ENCODE measurements at places on chromosomes 1 and 21.

GRCh38 chr1:115717541-115717940, 51.0 kb downstream of the CASQ2 start:
- DNase-seq, result no peak

DNA sequence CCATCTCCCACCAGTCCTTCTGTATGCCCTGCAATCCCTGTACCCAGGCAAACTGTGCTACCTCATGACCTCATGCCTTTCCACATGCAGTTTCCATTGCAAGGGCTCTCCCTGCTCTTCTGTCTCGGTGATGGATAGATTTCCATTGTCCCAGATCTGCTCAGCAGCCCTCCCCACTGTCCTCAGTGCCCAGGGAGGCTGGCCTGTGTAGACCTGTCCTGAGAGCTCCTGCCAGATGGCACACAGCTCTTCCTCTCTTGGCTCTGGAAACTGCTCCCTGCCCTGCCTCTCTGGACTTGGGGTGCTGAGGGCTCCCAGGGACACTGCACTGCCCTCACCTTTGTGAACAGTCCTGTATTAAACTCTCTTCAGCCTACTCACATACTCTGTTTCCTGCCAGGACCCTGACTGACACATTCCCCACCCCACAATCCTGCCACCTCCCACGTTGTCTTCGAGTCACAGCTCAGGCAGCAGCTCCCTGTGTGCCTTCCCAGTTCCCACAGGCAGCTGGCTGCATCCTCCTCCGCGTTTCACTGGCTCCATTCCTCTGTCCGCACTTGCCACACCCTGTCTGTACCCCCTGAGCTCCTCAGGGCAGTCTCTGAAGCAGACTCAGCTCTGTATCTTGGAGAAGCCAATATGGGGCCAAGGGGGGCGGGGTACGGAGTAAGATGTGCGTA, 57.0 kb downstream of the SPATA46 start:
- DNase-seq, result no peak

DNA sequence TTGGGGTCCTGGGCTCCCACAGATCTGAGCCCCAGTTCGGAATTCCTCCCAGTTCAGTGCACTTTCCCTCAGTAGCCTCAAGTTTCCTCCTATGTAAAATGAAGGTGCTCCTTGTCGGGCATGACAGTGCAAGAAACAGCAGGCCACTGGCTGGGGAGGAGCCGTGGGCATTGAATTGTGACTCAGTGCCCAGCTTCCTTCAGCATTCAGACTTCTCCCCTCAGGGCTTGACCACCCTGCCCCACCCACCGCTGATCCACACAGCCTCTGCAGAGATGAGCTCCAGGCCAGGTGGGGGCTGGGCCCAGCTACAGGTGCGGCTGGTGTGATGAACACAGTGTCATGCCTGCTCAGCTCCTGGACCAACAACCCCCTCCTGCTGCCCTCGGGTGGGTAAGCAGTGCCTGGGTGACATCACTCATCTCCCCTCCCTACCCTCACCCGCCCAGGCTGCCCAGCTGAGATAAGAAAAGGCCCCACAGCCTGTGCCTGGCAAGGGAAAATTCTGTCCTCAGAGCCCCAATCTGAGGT, 4.9 kb downstream of the MOB3C start:
- DNase-seq, result no peak

GRCh38 chr1:67755619-67756018, 70.6 kb downstream of the GADD45A start:
- DNase-seq, result no peak

DNA sequence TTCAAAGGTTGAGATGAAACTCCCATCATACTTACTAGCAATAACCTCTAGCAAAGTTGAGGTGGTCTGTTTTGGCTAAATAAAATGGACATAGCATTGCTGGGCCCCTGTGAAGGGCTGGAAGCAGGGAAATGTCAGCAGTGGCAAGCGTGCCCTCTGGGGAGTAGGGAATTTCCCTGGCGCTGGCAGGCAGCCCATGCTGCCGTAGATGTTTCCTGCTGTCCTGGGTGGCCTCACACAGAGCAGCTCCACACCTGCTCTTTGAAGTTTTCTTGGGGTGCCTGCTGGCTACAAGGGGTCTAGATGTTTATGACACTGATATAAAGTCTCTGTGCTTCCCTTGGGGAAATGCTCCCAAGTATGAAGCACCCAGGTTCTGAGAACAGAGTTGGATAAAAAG, 30.2 kb downstream of the ADARB1 start:
- DNase-seq, result no peak

GRCh38 chr1:89175601-89176256, at the start of gene GBP7:
Gene GBP7 (minus strand): TSS chr1:89176003. CDS start chr1:89171935, 4,068 bp downstream.
- DNase-seq, result no peak

GRCh38 chr1:63268876-63269275, 53.5 kb upstream of the FOXD3 start:
- no peak for DNase-seq

GRCh38 chr1:7915826-7916500, 24.7 kb downstream of the TNFRSF9 start:
- DNase-seq, result peak; percentile 28

- no peak for DNase-seq
These were observed 340.2 kb downstream of the SMYD3 start for GRCh38 chr1:246166841-246167240.

- DNase-seq, result no peak
These were observed 26.5 kb downstream of the RIPPLY3 start for GRCh38 chr21:37032877-37033471.

DNA sequence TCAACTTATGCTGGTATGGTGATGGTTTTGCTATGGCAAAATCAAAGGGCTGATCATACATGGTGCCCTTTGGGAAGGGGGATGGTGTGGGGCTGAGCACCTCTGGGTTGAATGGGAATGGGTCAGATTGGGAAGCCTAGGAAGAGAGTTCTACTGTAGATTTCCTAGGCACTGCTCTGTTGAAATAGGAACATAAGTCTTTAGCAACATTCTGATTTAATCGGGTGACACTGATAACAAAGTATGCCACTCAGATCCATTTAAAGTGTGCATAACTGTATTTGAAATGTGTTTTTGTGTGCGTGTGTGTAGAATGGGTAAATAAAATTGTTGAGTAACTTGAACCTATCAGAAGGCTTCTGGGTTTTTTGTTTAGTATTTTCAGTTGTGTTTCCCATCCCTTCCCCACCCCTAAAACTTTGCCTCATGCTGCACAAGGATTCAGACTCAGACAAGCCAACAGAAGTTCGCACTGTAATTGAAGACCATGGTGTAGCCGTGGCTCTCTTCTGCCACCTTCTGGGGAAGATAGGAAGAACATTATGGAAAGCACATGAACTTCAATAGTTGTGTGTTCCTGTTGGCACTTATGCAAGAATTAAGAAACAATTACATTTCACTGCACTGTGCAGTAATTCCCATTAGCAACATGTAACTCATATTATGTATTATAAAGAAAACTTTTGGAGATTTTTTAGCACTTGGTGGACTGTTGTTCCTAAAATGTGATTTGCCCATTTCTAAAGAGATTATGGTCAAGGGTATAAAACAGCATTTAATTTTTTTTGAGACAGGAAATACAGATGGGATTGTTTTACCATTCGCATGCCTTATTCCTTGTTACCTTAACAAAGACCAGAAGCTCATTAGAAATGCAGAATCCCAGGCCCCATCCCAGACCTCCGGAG, 10.9 kb upstream of the C4BPB start:
- DNase-seq, result peak; percentile 79

- no peak for DNase-seq
These were observed 44.8 kb downstream of the ATP5PO start for GRCh38 chr21:33870768-33871167.

GRCh38 chr21:27787046-27787445, 820.2 kb upstream of the ADAMTS5 start:
- no peak for DNase-seq

- DNase-seq, result no peak
These were observed 44.8 kb downstream of the OPTC start for GRCh38 chr1:203538726-203539125.

GRCh38 chr1:151534662-151535278, 5.3 kb upstream of the TUFT1 start:
- peak; percentile 74 for DNase-seq

DNA sequence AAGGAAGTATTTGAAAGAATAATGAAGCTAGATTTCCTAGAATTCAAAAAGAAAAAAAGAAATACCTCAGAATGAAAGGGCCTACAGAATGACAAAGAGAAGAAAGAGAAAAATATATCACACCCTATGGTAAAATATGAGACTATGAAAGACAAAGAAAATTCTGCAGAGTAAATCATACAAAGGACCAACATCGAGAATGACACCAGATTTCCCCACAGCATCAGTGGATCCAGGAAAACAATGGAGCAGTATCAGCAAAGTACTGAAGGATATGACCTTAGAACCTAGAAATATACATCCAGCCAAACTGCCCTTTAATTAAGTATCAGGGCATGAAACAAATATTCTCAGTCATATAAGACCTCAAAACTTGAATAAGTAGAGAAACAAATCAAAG, 21.2 kb upstream of the IFNAR2 start:
- no peak for DNase-seq

DNA sequence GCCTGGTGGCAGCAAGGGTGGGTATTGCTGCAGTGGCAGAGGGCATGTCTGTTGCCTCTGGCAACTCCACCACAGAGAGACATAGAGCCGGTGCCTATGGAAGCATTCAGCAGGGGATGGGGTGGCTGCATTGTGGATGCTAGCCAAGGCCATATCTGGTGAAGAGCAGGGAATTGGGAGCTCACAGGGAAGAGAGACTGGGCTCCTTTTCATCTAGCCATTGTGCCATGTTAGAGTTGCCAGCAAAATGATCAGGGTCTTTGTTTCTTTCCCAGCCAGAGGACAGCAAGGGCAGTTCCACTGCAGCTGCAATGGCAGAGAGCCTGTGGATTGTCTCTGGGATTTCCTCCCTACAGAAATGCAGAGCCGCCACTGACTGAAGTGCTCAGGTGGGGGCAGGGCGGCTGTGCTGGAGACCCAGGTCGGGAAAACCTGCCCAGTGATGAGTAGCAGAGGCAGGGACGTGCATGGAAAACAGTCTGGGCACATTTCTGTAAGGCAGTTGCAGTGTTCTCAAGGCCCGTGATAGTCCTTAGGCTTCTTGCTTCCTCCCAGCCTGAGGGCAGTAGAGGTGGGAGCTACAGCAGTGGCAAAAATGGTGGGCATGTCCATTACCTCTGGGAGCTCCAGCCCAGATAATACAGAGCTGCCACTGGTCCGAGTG, 40.2 kb upstream of the CYP4X1 start:
- no peak for DNase-seq

GRCh38 chr21:44529011-44529421, 11.0 kb downstream of the KRTAP10-1 start:
- DNase-seq, result no peak

- no peak for DNase-seq
These were observed 537.8 kb downstream of the SMYD3 start for GRCh38 chr1:245969283-245969682.

DNA sequence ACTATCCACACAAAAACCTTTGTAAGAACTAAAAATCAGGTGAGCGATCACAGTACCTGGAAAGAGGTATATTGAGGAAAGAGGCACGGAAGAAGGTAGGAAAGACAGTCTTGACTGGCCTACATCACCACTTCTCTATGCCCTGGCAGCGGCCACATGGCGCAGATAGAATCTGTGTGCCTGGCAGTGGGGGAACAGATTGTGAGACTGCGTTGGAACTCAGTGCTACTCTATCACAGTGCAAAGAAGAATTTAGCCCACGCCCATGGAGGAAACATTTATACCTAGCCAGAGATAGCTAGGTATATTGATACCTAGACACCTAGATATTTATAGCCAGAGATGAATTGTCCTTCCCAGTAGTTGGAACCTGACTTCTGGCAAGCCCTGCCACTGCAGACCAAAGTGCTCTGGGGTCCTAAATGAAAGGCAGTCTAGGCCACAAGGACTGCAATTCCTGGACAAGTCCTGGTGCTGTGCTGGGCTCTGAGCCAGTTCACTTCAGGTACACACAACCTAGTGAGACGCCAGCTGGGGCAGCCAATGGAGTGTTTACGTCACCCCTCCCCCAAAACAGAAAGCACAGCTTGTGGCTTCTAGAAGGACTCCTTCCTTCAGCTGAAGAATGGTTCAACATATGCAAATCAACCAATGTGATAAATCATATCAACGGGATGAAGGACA, 51.9 kb downstream of the DHX9 start:
- no peak for DNase-seq

DNA sequence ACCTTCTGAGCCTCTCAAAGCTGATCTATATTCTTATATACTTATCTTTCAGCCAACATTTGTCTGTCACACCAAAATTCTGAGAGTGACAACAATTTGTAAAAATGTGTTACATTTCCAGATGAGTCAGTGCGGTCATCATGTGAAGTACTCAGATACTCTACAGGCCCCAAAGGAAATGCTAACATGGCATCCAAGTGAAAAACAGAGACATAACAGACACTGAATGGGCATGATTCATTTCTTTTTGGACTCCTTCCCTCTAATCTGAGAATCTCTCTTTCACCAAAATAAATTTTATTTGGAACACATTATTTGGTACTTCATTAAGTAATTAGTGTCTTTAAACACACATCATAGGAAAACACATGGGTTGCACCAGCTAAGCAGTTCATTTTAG, 96.6 kb downstream of the SLC44A5 start:
- no peak for DNase-seq

GRCh38 chr1:42040159-42040558, 113.1 kb upstream of the GUCA2B start:
- DNase-seq, result no peak

- no peak for DNase-seq
These were observed 48.7 kb upstream of the KCNJ15 start for GRCh38 chr21:38208118-38208517.

DNA sequence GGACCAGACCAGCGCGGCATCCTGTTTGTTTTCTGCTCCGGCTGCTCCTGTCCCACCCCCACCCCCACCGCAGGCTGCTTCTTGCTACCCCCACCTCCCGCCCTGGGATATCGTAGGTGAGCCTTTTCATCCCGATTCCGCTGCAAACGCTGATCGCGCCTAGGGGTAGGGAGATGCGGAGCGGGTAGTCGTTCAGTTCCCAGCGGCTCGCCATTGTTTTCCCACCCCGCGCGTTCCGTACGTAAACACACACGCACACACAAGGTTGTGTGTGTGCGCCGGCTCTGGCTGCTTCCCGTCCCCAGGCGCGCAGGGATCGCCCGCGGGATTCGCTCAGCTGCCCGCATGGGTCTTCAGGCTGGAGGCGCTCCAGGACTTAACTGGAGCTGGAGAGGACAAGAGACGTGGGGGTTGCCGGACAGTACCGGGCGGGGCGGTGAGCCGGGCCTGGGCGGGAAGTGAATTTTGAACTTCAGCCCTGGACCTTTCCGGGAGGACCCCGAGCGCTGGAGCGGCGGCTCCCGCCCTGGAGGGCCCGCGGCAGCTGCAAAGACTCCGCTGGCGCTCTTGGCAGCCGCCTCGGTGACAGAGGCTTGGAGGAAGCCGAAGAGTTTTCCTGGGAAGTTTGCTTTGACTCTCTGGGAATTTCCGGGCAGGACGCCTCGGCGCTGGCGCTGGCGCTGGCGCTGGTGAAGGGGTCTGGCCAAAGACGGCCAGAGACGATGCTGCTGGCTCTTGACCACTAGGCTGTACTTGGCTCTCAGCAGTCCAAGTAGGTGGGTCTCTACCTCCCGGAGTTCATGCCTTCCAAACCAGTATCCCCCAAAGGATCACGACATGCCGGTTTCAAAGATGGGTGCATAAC, 1.6 kb downstream of the SOX13 start:
- no peak for DNase-seq

GRCh38 chr1:240210026-240210425, 118.3 kb downstream of the FMN2 start:
- no peak for DNase-seq

- no peak for DNase-seq
These were observed 67.4 kb upstream of the CASZ1 start for GRCh38 chr1:10863886-10864285.
